CD4-positive, alpha-beta T cell treated with Interleukin-12 subunit alpha and Interleukin-12 subunit beta, for 1 hour (primary cell): ENCODE measurements at places on chromosomes 2 and 18.

DNA sequence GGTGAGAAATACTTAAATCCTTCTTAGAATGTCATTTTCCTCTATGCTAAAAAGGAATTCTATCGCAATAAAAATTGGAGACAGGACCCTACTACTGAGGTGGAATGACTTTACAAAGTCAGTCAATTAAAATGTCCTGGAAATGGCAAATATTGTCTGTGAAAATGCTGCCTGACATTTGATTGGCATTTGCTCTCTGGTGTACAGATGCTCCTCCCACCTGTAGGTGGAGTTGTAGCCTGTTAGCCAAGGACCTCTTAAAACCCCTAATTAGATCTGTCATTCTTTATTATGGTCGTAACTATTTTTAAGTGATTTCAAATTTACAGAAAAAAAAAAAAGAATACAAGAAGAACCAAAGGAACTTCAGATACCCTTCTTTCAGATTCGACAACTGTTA is 393.1 kb upstream of the KLHL29 start:
- DNase-seq, result no peak

GRCh38 chr2:8534729-8535468 is 147.0 kb upstream of the ID2 start:
- no peak for DNase-seq

DNA sequence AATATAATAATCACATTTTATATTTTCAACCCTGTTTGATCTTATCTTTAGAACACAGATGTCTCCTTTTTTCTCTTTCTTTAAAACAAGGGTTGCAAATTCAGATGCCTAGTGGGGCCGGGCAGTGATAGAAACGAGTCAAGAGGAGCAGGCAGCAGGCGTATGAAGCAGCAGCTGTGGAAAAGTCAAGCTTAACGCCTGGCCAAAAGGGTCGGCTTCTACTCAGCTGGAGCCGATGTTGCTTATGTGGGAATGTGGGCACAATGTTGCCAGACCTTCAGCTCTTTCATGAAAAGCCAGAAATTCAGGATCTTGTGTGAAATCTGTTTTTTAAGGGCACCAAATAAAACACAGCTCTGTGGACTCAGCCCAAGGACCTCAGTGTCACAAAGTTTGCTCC is 642.7 kb downstream of the ARHGAP15 start:
- no peak for DNase-seq

- DNase-seq, result peak; percentile 61
Measured at GRCh38 chr2:246489-247144, 17.2 kb downstream of the SH3YL1 start.

DNA sequence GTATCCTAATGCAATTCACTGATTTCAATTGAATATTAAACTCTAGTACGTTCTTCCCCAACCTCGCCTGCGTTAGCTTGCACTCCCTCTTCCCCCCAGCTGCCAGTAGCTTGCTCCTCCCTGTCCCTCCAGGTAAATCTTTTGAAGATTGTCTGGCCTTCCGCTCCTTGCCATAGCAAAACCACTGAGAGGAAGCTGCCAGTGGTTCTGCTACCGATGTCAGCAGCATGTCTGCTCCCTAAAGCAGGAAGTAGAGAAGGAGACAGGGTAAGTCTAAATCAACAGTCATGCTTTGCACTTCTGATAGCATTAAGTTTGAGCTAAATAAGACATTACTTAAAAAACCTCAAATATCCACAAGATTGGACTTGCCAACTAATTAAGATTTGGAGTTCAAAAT is 89.1 kb downstream of the SCN2A start:
- DNase-seq, result peak; percentile 8

- DNase-seq, result no peak
Measured at GRCh38 chr2:83234246-83234645, 1224.8 kb downstream of the SUCLG1 start.

DNA sequence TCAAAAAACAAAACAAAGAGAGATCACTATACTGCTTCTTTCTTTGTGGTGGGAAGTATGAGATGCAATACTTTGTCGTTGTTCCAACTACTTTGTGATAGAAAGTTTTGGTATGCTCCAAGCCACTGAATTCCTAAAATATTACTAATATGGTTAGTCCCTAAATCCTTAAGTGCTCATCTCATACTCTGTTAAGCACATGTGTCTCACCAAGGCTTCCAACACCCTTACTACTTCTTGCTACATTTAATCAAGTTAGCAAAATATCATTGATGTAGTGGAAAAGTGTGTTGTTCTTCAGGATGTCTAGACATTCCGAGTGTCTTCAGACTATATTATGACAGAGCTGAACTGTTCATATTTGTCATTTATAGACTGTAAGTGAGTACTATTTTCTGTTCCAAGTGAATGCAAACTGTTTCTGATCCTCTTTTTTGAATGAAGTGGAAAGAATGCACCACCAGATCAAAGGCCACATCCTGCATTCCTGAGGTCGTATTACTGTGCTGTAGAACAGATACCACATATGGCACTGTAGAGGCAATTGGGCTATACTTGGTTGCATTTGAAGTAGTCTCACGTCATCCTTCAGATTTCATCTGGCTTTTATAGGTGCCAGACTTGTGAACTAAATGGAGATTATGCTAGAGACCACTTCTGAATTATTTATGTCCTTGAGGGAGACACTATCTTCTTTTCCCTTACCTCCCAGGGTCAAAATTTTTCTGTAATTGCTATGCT is 298.4 kb upstream of the ZNF521 start:
- DNase-seq, result no peak

- no peak for DNase-seq
Measured at GRCh38 chr2:40256649-40257048, 195.2 kb downstream of the SLC8A1 start.

GRCh38 chr2:86249579-86250391 is 50.5 kb downstream of the MRPL35 start:
- DNase-seq, result no peak

- DNase-seq, result peak; percentile 34
Measured at GRCh38 chr2:179440642-179441251, 176.1 kb upstream of the SESTD1 start.

- no peak for DNase-seq
Measured at GRCh38 chr18:35585608-35586007, 4.1 kb downstream of the GALNT1 start.

- no peak for DNase-seq
Measured at GRCh38 chr2:63663013-63663864, 74.5 kb downstream of the MDH1 start.

- no peak for DNase-seq
Measured at GRCh38 chr2:241381872-241382271, 25.8 kb downstream of the FARP2 start.

GRCh38 chr2:131153529-131153928 is 48.4 kb downstream of the PLEKHB2 start:
- no peak for DNase-seq

DNA sequence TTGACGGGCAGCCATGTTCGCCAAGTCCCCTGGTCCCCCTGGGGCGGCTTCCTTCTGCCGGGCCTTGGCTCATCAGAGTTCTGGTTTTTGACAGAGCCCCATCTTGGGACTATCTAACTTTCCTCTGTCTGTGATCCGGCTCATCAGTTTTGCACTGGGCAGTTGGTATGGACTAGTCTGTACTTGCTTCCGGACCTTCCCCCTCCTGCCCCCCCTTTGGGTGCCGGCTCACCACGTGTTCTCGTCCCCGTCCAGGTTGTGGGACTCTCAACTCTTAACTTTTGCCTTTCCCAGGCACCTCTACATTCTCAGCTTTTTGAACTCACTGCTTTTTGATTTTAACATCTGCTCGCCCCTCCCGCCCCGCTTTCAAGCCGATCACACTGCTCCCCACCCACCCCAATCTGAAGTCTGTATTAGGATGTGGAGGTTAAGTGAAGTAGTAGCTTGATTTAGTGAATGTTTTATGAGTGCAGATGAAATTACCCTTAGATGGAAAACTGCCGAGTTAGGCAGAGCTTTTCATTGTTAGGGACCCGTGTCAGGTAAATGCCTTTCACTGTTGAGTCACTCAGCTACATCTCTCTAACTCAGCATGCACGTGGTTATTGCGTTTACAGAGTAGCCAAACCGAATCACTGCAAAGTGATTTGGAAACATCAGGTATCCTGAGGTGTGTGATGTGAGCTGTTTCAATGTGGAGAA is 874 bp downstream of the WDR43 start:
- DNase-seq, result peak; percentile 39

DNA sequence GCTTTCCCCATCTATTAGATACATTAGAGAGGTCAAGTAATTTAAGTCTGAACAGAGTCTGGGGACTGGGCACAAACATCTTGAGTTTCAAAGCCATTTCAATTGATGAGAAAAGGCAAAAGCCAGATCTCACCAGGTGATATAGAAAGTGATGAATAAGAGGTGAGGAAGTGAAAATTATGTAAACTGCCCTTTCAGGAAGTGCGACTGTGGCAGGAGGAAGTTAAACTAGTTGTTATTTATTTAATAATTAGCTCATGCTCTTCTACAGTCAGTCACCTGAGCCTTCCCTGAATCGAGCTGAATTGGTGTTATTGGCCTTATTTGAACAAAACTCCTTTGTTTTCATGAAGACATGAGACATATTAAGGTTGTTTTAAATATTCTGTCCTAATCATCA is 115.1 kb downstream of the CDH20 start:
- DNase-seq, result no peak

- DNase-seq, result no peak
Measured at GRCh38 chr2:201403880-201404279, 46.7 kb upstream of the FLACC1 start.

- no peak for DNase-seq
Measured at GRCh38 chr2:24336811-24337210, 23.5 kb downstream of the ITSN2 start.

GRCh38 chr2:216776066-216776850 is 80.9 kb upstream of the IGFBP5 start:
- DNase-seq, result no peak

DNA sequence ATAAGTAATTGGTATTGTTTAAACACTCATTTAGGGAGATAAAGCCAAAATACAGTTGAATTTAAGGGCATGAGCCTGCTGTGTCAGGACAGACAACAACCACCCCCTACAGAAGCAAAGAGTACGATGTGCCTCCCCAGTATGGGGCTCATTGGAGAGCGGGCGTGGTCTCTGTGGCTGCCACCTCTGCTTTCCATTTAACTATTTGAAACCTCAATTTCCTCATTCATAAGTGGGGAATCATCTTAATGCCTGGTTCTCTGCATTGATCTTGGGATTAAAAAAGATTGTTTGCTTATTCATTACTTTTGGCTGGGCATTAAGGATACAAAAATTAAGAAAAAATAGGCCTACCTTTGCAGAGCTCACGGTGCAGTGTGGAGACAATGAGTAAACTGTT is 21.4 kb downstream of the KCNS3 start:
- no peak for DNase-seq

- DNase-seq, result no peak
Measured at GRCh38 chr2:109102588-109103233, 26.3 kb upstream of the SH3RF3 start.

- no peak for DNase-seq
Measured at GRCh38 chr2:43041173-43041591, 185.2 kb downstream of the ZFP36L2 start.

- DNase-seq, result no peak
Measured at GRCh38 chr2:37664231-37664643, 7.2 kb downstream of the CDC42EP3 start.

DNA sequence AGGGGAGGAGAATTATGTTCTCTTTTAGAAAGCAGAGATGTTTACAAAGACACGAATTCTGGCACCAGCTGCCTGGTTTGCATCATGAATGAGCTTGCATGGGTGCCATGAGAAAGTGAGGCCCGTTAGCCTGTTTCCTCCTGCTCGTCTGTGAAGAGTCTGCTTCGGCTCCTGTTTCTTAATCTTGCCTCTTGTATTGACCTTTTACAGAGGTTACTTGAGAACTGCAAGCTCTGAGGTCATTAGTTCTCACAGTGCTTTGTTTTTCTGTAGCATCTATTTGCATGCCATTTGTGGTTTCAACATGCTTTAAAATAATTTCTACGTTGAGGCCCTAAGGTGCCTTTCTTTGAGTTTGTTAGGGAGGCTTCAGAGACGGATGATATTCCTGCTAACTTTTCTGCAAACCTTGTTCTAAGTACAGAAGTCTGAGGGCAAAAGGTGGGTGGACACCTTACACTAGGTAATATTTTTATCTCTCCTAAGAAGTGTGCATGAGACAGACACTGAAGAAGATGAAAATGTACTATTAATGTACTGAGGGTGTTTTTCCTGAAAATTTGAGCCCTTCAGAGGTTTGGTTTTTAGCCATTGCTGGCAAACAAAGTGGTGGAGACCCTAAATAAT is 53.4 kb upstream of the LINC00305 start:
- DNase-seq, result no peak

GRCh38 chr2:29310650-29311348 is 195.6 kb downstream of the CLIP4 start:
- DNase-seq, result no peak

DNA sequence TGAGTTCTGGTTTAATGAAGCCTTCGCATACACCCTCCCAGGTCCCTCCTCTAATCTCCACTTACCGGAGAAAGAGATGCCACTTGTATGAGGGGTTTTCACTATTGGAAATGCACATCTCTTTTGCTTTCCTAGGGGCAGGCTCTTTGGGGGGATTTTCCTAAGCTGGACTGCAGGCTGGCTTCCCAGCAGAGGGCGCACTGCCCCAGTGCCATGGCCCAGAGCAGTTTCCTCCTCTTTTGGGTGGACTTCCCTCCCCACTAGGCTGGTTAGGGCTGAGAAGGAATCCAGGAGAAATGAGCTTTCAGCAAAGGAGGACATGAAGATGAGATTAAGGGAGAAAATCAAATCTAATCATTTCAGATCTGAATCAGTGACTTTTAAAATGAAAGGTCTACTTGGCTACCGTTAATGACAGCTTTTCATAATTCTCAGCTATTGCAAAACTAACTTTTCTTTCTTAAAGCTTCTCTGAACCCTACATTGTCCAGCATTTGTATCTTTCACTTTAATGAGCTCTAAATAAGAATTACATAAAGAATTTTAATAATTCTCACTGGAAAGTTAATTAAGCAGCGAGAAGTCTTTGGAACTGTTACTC is 784.1 kb upstream of the FANCL start:
- peak; percentile 1 for DNase-seq

GRCh38 chr2:186592137-186592875 is 2.5 kb downstream of the ITGAV start:
- no peak for DNase-seq

DNA sequence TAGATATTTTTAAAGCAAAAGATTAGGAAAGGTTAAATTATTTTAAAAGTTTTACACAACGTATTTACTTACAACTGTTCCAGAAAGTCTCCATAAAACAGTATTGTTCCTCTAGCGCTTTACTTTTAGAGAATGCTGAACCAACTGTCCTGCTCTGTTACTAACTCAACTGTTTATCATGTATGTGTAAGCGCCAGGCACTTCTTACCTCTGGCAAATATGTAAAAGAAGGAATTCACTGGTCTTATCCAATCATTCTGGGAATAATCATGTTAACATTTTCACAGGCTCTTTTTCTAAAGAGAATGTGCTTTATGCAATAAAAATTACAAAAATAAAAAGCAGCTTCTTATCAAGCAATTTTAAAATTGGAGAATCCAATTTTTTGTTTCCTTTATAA is 68.0 kb downstream of the COBLL1 start:
- DNase-seq, result no peak

- DNase-seq, result peak; percentile 33
Measured at GRCh38 chr2:240626531-240627300, 1.4 kb downstream of the GPR35 start.
